ENCODE measurements at places on chromosomes 4 and X.

DNA sequence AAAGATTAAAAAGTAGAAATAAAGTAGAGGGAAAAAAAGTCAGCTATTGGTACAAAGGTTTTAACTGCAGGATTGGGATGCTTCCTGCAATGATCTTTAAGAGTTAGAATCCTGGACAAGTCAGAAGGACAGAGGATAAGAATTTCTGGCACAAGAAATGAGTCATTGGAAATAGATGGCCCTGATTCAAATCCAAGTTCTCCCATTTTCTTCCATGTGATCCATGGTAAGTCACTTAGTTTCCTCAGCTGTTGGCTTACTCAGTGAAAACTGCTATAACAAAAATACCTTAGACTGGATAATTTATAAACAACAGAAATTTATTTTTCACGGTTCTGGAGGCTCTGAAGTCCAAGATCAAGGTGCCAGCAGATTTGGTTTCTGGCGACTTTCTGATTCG lies 13.3 kb upstream of the TBC1D19 start:
- DNase-seq, result no peak

- no peak for DNase-seq
These were observed 361.0 kb upstream of the FAT1 start for GRCh38 chr4:187084701-187085100.

GRCh38 chrX:8607326-8607725 lies 124.6 kb downstream of the ANOS1 start:
- no peak for DNase-seq

GRCh38 chr4:186584912-186585311 lies 29.5 kb upstream of the MTNR1A start:
- DNase-seq, result no peak

DNA sequence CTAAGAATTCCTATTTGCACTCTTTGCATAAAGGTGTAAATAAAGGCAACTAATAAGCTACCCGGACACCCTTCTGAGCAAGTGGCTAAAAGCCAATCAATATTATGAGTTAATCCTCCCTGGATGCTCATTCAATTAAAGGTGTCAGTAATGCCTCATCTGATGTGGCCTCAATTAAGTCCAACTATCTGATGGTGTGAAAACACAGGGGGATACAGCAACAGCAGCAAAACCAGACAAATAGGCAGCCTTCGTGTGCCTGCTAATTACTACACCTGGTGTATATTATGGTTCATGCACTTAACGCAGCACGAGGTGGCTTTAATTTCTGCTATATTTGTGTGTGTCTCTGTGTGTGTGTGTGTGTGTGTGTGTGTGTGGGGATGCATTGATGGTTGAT lies 244.4 kb downstream of the DCLK2 start:
- no peak for DNase-seq

DNA sequence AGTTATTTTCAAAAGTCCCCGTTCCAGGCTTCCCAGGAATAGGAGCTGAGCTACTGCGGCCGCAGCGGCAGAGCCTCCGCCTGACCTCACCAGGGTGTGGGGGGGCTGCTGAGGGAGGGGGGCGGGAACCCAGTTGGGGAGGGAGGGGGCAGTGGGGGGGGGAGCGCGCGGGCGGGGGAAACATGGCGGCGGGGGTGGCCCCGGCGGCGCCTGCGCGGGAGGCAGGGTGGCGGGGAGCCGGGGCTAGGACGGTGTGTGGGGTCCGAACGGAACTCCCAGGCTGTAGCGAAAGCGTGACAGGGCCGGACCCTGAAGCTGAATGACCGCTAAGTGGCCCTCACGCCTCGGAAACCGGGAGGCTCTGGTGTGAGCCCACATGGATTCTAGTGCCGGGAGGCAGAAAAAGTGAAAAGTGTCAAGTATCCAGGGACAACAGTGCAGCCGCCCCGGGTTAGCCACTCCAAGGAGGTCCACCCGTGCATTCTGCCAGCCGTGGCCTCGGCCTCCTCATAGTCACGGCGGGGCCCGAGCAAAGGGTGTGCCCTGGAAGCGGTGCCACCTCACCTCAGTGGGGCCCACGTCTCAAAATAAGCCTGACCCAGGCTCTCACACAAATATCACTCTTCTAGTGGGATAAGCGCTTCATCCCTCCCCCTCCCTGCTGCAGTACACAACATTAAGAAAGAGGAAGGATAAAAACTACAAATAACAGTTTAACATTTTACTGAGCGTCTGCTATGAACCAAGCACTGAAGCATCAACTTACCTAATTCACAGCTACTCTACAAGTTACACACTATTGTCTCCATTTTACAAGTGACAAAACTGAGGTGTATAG lies at the start of gene KLHL13:
Gene KLHL13, minus strand, starts transcription at position 98 of the 838 bp plus-strand sequence. CDS start 88,337 bp downstream, outside the sequence.
- DNase-seq, result no peak

DNA sequence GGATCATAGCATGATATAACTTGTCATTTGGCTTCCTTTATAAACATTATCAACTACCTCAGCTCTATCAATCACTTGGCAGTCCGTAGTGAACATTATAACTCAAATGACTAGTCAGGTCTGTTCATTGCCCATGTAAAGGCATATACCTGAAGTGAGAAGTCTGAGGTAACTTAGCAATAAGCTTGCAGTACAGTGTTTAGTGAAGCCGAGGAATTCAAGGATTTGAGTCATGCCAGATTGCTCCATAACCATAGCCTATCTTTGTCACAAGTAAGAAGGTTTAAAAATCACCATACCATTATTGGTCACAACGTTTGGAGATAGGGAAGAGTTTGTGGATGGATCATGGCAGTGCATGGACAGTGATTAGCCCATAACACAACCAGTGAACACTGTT lies 41.6 kb downstream of the AR start:
- no peak for DNase-seq

- DNase-seq, result no peak
These were observed 26.8 kb upstream of the ATXN3L start for GRCh38 chrX:13346646-13347045.

DNA sequence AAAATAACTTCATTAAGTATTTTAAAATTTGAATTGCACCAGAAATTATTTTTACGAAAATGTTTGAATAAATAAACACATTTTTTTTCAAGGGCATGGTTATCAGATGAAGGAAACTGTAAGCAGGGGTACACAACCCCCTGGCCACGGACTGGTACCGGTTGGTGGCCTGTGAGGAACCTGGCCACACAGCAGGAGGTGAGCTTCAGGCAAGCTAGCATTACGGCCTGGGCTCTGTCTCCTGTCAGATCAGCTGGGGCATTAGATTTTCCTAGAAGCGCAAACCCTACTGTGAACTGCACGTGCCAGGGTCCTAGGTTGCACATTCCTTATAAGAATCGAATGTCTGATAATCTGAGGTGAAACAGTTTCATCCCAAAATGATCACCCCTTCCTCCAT lies 1499.7 kb upstream of the AGA start:
- no peak for DNase-seq

DNA sequence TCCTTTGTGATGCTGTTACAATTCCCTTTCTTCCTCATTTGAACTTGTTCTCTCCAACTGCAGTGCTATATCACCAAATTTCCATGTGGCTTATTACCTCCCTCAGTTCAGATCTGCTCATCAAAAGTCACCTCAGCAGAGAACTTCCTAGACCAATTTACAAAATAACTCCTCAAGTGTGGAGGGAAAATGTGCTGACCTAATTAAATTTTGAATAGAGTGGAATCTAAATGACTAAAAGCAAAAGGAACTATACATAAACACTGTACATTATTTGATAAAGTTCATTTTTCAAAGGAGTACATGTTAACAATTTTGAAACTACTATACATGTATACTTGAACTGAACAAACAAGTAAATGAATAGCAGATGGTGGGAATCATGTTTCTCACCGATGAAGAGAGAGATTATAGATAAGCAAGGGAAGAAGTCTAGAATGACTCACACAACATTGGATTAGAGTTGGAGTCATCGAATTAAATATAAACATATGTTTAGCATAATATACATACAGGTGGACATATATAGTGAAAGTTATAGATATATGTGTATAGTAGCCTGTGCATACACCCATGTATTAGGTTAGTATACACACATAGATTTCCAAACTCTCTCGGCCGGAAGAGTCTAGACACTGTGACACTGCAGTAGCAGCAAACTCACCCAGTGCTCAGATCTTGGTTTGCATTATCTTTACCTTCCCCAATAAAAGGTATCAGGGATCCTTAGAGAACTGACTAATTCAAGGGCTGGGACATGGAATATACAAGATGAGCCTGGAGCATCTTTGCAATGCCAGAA lies 318.7 kb downstream of the PCDH18 start:
- DNase-seq, result peak; percentile 75

- no peak for DNase-seq
These were observed 4.7 kb downstream of the HAND2 start for GRCh38 chr4:173525118-173526011.

DNA sequence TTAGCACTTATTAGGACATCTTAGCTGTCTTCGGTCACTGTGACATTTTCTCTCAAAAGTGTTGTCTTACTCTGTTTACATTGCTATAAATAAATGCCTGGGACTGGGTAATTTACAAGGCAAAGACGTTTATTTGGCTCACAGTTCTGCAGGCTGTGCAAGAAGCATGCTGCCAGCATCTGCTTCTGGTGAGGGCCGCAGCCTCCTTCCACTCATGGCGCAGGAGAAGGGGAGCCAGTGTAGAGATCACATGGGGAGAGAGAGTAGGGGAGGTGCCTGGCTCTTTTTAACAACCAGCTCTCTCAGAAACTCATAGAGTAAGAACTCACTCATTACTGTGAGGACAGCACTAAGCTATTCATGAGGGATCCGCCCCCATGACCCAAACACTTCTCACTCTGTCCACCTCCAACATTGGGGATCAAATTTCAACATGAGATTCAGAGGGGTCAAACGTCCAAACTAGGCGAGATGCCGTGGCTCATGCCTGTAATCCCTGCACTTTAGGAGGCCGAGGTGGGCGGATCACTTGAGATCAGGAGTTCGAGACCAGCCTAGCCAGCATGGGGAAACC lies 43.5 kb upstream of the HERC6 start:
- DNase-seq, result peak; percentile 4

- DNase-seq, result no peak
These were observed 3.9 kb downstream of the MAD2L1 start for GRCh38 chr4:120062663-120063195.

- DNase-seq, result no peak
These were observed 55.8 kb upstream of the PRDM8 start for GRCh38 chr4:80141543-80141942.

DNA sequence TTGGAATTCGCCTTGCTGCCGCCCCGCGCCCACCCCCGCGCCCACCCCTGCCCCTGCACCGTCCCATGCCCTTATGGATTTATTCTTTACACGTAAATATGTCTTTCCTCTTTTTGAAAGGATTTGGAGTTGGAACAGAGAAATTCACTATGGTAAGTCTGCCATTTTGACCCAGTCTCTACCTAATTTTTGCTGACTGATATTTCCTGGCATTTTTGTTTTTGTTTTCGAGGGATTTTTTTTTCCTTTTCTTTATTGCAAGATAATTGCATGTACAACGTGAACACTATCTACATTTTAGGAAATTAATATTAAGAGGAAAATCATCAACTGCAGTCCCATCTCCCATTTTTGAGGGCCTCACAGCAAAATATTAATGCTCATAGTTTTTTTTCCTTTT lies 468 bp upstream of the SPIN2B start:
- no peak for DNase-seq

- DNase-seq, result no peak
These were observed 82.7 kb downstream of the MANBA start for GRCh38 chr4:102678107-102678506.

GRCh38 chrX:134632355-134632754 lies 25.9 kb downstream of the PLAC1 start:
- no peak for DNase-seq

- DNase-seq, result no peak
These were observed 25.4 kb upstream of the LIMCH1 start for GRCh38 chr4:41512596-41512995.

- DNase-seq, result no peak
These were observed 14.6 kb downstream of the CXCL8 start for GRCh38 chr4:73754934-73755333.

GRCh38 chrX:65772842-65773241 lies 105.4 kb downstream of the MSN start:
- no peak for DNase-seq

DNA sequence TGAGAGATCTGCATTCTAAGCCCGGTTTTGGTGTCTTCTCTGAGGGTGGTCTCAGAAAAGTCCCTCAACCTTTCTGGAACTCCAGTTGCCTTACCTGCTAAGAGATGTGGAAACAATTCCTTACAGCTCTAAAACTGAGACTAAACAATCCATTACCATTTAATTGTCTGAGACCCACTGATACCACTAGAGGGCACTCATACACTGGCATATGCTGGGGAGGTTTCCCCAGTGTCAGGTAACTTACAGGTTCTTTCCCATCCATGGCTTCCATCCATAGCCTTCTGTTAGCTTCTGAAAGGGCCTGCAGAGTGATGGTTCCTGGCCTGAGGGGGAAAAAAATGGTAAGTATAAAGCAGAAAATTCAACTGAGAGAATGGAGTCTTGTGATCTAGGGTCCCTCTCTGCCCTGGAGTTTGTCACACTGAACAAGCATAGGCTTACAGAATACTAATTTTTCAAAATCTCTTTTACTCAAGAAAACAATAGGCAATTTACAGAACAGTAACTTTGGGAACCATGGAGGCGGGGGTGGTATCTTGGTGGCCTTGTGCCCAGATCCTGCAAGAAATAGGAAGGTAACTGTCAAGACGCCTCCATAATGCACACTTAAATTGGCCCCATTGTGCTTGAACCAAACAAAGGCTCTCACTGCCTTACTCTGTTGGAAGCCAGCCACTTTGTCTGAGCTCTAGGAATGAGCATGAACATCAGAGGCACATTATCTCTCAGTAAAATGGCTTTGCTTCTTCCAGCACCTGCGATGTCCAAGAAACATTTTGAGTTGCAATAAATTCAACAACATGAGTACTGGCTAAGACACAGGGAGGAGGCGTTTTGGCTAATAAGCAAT lies 236.1 kb downstream of the OPHN1 start:
- peak; percentile 42 for DNase-seq

DNA sequence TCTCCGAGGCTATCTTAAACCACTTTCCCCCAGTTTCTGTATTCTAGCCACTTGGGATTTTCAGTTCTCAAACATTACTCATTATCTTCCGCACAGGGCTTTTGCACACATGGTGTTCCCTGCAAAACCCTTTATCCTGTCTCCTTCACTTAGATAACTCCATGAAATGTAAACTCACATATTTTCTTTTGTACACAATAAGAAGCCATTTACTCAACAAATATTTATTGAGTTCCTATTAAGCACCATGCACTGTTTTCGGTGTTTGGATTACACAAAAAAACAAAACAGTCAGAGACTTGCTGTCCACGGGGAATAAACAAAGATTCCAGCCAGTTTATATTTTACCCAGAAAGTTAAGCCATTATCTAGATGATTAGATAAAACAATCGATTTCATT lies 42.5 kb upstream of the UNC5C start:
- no peak for DNase-seq

- no peak for DNase-seq
These were observed 226.9 kb downstream of the FBXW7 start for GRCh38 chr4:152308951-152309350.

GRCh38 chr4:1793496-1793840 lies 375 bp downstream of the FGFR3 start:
- DNase-seq, result no peak

GRCh38 chrX:39499996-39500395 lies 597.8 kb downstream of the BCOR start:
- no peak for DNase-seq
